ENCODE measurements at places on chromosomes 1 and 21.

DNA sequence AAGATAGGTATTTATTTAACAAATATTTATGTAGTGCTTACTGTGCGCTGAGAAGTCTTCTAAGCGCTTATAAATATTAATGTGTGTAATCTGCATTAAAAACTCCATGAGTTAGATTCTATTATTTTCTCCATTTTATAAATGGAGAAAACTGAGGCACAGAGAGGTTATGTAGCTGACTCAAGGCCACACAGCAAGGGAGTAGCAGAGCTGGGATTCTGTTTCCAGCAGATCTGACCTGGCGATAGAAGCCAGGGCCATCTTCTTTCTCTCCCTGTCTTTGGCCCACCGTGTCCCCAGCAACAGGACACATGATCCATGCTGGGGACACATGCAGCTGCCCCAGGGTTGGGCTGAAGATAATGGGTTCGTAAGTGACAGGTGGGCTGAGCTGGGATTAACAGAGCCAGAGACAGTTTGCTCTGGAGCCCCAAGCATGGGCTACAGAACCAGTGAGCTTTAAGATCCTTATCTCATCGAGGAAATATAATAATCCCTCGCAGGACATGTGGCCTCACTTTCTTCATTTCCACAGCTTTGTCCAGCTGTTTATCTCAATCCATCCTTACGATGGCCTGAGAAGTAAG is 30.3 kb downstream of the IGSF21 start:
- no peak for DNase-seq

DNA sequence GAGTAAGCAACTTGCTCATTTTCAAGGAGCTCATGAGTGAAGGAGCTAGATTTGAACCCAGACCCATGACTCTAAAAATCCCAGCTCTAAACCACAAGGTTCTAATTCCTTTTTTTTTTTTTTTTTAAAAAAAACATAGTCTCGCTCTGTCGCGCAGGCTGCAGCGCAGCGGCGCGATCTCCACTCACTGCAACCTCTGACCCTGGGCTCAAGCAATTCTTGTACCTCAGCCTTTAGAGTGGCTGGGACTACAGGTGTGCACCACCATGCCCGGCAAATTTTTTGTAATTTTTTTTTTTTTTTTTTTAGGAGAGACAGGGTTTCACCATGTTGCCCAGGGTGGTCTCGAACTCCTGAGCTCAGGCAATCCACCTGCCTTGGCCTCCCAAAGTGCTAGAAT is 13.8 kb downstream of the SRSF4 start:
- DNase-seq, result no peak

- DNase-seq, result no peak
Observed at GRCh38 chr1:160874935-160875334, 10.0 kb downstream of the ITLN1 start.

DNA sequence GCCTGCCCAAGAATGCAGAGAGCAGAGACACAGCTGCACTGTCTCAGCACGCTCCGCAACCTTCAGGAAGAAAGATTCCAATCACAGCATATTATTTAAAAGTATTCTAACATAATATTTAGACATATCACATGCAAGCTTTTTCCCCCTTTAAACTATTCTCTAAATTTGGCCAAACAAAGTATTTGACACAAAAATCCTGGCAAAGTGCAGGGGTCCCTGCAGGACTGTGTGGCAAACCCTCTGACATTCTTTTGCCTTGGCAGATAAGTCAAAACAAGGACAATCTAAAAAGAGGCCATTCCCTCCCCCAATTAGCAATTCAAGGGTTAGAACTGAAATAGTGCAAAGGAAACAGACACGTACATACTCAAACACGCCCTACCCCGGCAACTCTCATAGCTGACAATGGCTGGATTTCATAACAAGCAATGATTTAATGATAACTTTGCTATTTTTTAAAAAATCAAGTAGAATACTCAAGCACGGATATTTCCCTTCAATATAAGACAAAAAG is 225.3 kb downstream of the MRPL39 start:
- DNase-seq, result no peak

GRCh38 chr21:26293141-26293946 is 122.8 kb upstream of the APP start:
- no peak for DNase-seq

GRCh38 chr1:151729966-151730291 is 8.6 kb downstream of the RIIAD1 start:
- no peak for DNase-seq

- no peak for DNase-seq
Observed at GRCh38 chr1:87165177-87165576, 163.5 kb upstream of the LMO4 start.

DNA sequence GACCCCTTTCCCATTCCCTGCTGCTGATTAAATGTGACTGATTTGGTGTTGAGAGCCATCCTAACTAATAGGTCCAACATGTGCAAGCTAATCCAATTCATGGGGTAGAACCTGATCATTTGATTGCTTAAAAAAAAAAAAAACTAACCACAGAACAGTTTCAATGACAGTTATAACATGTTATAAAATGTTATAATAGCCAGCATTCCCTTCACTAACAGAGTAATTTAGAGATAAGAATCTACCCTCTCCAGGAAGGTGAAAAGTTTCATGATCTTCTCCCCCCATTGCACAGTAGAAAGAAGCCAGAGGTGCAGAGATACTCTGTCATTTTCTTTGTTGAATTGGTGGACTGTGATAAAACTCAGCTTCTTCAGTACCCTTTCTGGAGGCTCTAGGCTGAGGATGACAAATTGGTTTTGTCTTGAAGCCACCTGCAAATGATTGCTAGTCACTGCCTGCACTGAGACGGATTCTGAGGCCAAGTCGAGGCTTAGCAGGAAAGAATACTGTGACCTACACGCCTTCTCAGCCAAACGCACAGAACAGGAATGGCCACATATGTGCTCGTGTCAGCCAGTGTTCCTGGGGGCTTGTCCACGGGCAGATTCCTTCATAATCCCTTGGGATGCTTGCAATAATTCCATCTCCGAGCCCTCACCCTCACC is 215.7 kb upstream of the IRF2BP2 start:
- DNase-seq, result no peak

GRCh38 chr1:244157731-244158438 is 106.8 kb downstream of the ZBTB18 start:
- DNase-seq, result no peak

DNA sequence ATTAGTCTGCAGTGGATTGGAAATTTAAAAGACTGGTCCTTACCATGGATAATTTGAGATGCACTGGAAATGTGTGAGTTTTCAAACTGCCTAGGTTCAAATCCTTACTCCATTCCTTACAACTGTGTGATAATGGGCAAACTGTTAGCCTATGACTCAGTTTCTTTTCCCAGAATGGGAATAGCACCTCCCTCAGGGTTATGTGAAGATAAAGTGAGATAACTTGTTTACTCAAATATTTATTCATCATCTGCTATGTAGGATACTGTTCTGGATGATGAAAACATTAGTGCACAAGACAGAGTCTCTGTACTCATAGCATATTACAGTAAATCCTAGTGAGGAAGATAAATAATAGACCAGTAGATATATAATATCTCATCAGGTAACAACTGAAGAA is 28.6 kb downstream of the LRIG2 start:
- no peak for DNase-seq

DNA sequence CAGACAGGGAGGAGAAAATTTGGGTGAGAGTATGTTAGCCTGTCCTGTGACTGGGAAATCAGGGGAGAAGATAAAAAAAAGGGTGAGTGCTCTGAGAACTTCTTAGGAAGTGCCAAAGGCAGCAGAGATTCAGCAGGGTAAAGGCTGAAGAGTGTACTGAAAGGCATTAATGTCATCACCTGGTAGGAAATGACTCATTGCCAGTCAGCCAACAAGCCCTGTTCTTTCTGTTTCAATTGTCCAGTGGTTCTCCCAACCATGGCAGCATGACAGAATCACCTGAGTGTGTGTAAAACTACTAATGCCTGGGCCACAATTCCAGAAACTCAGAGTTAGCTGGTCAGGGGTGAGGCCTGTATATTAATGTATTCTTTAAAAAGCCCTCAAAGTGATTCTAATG is 83.5 kb downstream of the INTS7 start:
- no peak for DNase-seq

Measured in NCI-H1417 (cell line).